ENCODE measurements at places on chromosomes 3 and 15.
A peak's percentile ranks its signal among the peaks of the same experiment; 100 is the strongest.

DNA sequence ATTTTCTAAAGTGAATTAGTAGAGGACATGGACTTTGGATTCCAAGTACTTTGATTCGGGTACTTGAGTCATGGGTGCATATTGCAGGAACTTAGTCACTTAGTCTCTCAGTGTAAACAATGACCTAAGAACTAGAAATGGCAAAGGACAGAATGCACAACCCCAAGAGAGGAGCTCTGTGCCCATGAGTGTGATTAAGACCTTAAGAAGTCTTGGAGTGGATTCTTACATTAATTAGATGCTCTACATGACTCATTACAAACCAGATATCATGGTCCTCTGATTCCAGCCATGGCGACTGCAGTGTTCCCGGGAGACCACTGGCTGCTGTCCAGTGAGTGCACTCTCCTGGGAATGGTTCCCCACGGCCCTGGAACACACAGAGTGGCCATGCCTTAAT, 251.5 kb downstream of the GABRG3 start:
- peak; percentile 44 for DNase-seq

DNA sequence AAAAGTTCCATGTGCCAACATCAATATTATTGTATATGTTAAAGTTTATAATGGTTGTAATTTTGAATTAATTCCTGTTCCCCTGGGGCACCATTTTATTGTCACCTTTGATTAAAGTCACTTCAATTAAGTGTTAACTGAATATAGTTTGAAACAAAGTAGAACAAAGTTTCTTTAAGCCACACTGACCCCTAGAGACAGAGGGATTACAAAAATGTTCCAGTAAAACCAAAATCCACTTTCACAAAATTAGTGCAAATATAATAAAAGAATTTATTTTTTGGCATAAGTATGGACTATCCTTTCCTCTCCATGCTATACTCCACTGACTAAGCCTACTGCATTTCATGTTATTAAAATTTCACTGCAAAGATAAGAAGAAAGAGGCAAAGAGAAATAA, 123.9 kb downstream of the ZMAT3 start:
- no peak for DNase-seq

DNA sequence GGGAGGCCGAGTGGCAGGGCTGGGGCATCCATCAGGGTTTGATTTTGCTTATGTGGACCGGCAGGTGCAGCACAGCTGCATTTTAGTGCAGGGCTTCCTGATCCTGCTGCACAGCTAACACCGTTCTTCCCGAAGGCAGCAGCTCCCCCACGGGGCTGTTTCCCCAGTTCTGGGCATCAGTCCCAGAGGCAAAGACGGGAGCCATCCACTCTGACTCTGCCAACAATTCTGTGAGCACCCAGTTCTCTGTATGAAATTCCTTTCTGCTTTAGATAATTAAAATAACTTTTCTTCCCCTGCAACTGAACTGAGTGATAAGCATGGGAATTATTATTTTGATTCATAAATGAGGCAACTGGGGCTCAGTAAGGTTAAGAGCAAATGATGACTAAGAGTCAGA, 262.9 kb upstream of the ATP10A start:
- DNase-seq: no peak

GRCh38 chr3:12999147-13000140, 73.8 kb downstream of the IQSEC1 start:
- DNase-seq: no peak

GRCh38 chr15:91055548-91056331, 33.3 kb upstream of the VPS33B start:
- no peak for DNase-seq

- no peak for DNase-seq
Measured at GRCh38 chr15:50131617-50132016, 12.6 kb upstream of the ATP8B4 start.

- no peak for DNase-seq
Measured at GRCh38 chr3:133931084-133931483, 35.4 kb upstream of the RAB6B start.

GRCh38 chr3:151197981-151198767, 4.8 kb downstream of the GPR171 start:
- DNase-seq: no peak

- DNase-seq: no peak
Measured at GRCh38 chr15:63126726-63127125, 5.1 kb downstream of the LACTB start.

DNA sequence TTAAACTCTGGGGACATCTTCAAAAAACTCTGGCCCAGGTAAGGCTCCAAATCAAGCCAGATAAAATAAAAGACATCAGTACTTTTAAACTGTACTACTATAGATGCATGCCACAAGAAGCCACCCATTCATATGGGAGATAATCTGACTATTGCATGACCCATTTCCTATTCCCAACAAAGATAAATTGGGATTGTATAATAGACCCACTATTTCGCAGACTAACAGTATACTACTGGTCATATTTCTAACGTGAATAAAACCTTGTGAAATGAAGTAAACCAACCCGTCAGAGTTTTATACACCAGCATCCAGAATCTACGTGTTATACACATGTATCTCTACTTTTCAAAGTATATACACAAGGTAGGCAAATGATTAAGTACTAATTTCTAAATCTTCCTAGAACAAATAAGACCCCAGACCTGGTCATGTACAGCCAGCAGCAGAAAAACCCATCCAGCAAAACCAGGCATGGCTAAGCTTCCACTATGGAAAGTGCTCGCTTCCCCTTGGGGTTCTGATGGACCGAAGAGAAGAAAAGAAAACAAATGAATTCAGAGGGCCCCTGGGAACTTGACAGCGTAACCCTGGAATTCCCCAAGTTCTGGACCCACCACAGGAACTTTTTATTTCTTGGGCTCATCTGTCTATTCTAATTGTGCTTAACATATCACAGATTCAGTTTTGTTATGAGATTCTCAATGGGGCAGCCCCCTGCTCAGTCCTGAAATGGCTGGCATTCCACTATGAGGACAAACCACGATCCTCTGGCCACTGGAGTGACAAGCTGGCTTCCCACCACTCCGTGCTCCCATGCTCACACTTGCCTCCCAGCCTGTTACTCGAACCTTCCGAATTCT, 69.1 kb downstream of the MB21D2 start:
- DNase-seq: no peak

- no peak for DNase-seq
Measured at GRCh38 chr3:102112704-102113230, 263.5 kb downstream of the NFKBIZ start.

DNA sequence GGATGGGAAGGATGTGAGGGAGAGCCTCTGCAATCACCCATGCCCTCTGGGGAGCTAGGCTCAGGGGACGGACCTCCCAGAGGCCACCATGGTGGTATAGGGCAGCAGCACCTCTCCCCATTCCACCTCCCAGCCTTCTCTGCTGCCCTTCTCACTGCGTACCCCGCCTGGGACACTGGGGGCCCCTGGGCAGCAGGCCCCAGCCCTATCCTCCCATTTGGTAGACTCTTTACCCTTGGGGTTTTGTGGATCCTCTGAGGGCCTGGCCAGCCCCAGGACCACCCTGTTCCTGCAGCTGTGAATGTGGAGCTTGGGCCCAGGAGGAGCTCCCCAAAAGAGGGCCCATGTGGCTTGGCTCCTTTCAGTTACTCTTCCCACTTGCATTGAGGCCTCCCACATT, 131.9 kb downstream of the DNAJB8 start:
- no peak for DNase-seq

- no peak for DNase-seq
Measured at GRCh38 chr3:182000447-182000846, 288.7 kb downstream of the SOX2 start.

DNA sequence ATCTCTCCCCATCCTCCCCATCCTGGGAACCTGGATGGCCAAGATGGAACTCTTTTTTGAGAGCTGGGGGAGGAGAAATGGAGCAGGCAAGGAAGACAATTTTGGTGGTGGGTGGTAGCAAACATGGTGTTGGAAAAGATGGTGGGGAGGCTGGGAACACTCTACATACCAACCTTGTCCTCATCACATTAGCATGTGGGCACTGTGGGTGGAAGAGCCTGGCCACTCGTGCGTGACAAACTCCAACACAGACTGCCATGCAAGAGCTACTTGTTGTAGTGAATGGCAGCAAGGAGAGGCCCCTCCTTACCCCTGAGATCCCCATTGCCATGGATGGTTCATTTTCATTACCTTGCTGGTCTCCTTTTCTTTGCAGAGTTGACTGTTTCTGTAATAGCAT, 262.6 kb downstream of the RPLP1 start:
- DNase-seq: no peak

GRCh38 chr15:42037656-42038055, 16.8 kb upstream of the PLA2G4E start:
- DNase-seq: no peak

- no peak for DNase-seq
Measured at GRCh38 chr3:122416966-122417365, 1.1 kb upstream of the WDR5B start.

- no peak for DNase-seq
Measured at GRCh38 chr3:22288756-22289155, 537.7 kb upstream of the ZNF385D start.

DNA sequence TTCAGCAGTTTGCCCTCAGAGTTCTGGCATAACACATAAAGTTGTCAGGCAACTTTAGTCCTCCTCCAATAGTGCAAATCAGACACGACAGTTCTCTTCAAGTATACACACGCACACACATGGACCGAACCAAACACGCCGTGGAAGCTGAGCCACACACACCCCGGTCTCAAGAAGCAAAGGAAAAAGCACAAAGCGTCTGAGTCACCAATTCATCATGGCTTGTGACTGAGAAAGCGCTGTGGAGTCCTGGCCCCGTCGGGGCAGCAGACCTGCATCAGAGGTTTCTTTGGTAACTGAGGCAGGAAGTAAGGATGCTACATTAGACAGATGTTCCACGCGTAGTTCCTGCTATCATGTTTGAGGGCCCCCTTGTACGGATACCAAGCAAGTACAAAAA, 85.7 kb downstream of the VGLL4 start:
- DNase-seq: no peak

- DNase-seq: no peak
Measured at GRCh38 chr3:10964537-10965167, 27.9 kb upstream of the SLC6A1 start.

DNA sequence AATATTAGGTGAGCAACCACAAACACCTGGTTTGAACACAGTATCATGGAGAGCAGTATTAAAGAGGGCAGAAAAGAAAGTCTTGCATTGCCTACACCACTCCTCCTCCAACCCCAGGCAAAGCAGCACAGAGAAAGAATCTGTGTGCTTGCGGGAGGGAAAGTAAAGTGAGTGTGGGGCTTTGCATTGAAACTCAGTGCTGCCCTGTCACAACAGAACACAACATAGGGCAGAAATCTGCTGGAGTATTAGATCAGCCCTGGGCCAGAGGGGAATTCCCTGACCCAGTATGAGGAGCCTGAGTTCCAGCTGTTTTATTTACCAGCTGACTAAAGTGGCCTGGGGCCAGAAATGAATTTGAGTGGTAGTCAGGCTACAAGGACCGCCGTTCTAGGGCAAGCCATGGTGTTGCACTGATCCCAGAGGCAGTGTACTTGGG, 75.5 kb downstream of the SPATA16 start:
- no peak for DNase-seq

GRCh38 chr3:66609660-66610561, 109.1 kb upstream of the LRIG1 start:
- peak; percentile 80 for DNase-seq

DNA sequence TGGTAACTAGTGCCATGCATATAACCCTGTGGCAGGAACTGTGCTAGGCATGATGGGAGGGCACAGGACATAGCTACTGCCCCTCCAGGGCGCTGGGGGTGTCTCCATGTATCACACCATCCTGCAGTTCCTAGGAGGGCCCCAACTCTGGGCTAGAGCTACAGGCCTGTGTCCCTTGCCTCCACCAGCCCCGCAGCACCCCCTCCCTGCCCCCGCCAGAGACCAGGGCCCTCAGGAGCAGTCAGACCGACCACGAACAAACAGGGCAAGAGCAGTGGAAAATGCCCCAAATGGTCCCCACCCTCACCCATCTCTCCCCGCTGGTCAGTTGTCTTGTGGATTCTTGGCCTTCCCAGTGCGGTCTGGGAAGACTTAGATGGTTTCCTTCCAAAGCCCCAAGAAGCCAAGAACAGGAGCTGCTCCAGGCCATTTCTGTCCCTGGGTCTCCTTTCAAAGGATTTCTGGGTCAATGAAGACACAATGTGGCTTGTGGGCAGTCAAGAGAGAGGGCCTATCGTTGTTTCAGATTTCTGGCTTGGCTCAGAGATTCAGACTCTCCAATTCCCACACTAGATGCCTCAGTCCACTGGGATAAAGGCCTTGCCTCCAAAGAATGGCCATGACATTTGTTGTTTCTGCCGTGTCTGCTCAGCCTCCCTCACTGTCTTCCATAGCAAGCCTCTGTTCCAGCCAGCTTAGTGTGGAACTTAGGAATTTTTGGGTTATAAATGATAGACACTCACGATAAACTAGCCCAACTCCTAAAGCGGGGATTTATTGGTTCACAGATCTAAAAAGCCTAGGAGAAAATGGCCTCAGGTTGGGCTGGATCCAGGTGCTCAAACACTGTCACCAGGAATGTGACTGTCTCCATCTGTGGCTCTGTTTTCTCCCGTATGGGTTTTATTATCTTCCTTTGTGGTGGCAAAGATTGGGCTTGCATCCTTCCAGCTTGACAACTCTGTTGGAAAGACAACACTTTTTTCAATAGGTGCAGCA, 80.6 kb downstream of the LSM3 start:
- no peak for DNase-seq

Data from AG04449 (cell line).